ENCODE measurements at places on chromosomes 16 and 17.

DNA sequence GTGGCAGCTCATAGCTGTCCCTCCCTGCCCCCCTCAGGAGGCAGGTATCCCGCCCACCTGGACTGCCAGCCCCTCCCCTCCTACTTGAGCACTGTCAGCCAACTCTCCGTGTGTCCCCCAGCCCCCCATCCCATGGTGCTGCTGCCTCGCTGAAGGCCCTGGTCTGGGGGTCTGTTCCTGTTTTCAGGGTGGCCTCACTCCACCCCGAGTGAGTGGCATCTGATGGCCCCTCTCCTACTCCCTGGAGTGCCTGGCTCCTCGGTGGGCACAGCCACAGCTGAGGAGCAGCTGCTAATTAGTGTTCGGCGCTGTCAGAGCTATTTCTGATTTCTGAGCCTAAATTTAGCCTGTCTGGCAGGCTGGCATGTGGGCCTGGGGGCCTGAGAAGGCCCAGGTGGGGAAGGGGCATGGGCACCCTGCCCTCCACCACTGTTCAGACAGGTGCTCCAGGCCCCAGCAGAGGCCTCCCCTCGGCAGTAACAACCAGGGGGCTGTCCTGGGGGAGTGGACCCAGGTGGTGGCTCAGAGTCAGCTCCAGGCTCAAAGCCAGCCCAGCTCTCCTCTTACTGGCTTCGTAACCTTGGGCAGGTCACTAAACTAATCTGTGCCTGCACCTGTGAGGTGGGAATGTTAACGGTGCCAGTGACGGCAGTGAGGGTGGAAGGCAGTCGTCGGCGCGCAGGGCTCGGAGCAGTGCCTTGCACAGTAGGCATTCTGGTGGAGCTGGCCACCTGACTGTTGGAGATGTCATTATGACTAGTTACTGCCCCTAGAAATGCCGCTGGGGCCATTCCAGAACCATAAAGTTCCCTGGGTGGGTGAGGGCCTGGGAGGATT, 6.5 kb downstream of the FMNL1 start:
- no peak for DNase-seq

DNA sequence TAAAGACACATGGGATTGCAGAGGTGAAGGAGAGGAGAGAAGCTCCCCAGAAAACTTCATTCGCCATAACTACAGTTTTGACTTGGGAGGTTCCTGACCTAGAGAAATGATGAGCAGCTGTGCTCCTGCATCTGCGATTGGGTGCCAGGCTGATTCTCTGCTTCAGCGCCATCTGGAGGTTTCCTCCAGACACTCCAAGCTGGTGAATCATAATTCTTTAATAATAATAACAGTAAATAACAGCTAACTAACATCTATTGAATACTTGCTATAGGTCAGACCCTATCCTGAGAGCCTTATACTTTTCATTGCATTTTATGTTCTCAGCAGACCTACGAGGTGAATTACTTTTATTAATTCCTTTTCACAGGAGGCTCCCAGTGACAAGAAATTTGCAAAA, 575.8 kb downstream of the TOX3 start:
- no peak for DNase-seq

GRCh38 chr16:23557779-23558702, 514 bp downstream of the UBFD1 start:
- no peak for DNase-seq

GRCh38 chr17:33667052-33667509, 374.0 kb upstream of the ASIC2 start:
- no peak for DNase-seq

- DNase-seq = no peak
These were observed 218.2 kb downstream of the TMEM114 start for GRCh38 chr16:8372141-8372540.

- DNase-seq = no peak
These were observed 32.0 kb downstream of the SBK1 start for GRCh38 chr16:28324235-28324886.

GRCh38 chr17:17691468-17692263, 10.4 kb downstream of the RAI1 start:
- no peak for DNase-seq

- no peak for DNase-seq
These were observed 418 bp downstream of the SOCS3 start for GRCh38 chr17:78359321-78359996.

- DNase-seq = no peak
These were observed 272.8 kb upstream of the KCNJ16 start for GRCh38 chr17:69802045-69802740.

DNA sequence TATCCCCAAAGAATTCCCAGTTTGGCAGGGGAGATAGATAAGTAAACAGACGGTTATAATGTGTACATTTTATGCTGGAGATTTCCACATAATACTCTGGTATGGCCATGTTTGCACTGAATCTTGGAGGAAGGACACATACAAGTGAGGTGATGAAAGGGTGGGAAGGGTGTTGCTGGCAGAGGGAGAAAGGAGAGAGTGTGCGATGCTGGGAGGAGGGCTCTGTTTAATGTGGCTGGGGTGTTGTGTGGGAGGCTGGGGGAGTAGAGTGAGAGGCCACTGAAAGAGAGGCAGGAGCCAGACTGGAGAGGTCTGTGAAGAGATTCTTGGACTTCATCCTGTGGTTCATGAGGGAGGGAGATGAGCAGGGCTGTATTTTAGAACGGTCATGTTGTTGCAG, 87.6 kb downstream of the SPACA3 start:
- DNase-seq = no peak

- DNase-seq = no peak
These were observed 424 bp downstream of the C17orf100 start for GRCh38 chr17:6651919-6652452.

DNA sequence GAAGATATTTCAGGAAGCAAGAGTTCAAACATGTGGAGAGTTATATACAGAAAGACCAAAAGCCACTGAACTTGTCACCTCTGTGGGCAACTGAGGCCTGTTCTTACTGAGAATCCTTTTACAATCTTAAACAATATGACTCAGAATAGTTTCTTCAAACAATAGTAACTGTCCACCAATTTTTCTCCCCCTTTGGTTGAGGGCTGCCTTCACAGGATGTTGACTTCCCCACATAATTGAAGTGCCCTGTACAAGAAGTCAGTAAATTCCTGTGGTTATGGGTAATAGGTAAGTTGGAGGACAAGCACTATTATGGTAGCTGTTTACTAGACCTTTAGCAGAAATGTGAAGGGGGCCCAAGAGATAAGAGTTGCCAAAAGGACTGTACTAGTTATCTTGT, 215.8 kb downstream of the CDH8 start:
- no peak for DNase-seq

DNA sequence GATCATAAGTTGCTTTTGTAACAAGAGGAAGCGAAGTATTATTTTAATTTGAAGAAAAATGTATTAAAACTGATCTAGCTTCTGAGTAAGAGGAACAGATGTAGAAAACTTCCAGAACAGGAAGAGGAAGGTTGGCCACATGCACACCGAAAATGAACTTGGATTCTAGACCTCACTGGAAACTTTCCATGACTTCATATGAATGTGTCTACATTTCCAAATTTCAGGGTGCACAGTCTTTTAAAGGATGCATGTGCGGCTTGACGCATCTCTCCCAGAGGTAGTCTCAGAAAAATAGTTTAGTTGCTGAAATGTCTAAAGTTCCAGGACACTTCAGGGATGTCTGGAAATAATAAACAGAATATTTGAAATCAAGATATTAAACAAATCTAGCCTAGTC, 275.1 kb upstream of the MYOCD start:
- no peak for DNase-seq

- DNase-seq = no peak
These were observed 492.2 kb downstream of the WWOX start for GRCh38 chr16:78591682-78592103.

DNA sequence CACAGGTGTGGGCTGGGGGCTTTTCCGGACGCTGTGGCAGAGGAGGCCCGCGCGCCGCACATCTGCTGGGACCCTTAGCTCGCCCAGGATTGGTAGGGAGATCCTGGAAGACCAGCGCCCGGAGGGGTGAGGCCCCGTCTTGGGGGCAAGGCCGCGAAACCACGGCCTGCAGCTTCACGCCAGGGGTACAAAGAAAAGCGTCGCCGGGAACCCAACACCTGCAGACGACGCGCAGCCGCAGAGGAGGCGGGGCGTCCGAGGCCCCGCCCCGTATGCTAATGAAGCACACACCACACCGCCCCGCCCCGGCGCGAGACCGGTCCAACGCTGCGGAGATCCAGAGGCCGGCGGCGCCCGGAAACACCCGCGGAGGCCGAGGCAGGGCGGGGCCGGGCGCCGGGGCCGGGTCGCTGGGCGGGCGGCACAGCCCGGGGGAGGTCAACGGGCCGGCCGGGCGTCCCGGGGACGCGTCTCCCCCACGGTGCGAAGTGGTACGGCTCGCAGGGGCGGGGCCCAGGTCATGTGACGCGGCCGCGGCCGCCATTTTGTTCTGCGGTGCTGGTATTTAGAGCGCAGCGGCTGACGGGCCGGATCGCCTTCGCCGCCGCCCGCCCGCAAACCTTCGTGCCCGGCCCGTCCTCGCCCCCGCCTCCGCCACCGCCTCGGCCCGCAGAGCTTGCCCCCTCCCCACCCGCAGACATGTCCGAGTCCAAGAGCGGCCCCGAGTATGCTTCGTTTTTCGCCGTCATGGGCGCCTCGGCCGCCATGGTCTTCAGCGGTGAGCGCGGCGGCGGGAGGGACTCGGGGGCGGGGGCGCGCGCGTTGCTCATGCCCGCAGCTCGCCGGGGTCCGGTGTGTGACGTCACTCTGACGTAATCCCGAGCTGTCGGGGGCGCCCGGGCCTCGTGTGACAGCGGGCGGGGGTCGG, at the start of gene ATP6V0C:
TSS of gene ATP6V0C (plus strand) at position 548 of the 928 bp plus-strand sequence. CDS start at position 700, 152 bp downstream.
- DNase-seq = peak; percentile 59

- DNase-seq = no peak
These were observed 7.6 kb downstream of the HAGH start for GRCh38 chr16:1818873-1819525.

DNA sequence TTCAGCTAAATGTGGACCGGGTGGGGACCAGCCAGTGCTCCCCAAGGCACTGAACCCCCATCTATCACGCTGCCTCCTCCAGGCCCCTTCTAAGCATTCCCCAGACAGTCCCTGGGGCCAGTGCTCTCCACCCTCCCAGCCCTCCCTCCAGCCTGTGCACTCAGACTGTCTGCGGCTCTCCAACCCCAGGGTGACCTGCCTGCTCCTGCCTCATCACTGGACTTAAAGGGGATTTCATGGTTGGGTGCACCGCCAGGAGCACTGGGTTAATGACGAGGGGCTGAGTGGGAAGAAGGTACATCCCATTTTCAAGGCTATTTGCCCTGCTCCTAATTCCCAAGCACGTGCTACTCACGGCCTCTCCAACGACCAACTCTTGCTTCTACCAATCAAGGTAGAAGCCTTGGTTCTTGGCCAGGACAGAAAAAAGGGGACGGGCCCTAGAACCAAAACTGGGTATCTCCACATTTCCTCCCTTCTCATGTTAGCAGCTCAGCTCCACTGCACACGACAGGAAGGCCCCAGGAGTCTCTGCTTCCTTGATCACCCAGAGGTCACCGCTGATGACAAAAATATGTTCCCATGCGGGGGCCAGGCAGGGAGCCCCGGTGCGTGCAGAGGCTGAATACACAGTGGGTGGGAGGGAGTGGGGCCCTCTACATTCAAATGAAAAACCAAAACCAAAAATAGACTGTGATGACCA, 3.5 kb upstream of the ABR start:
- DNase-seq = no peak

- no peak for DNase-seq
These were observed 4.3 kb downstream of the SCNN1B start for GRCh38 chr16:23306199-23307100.

- no peak for DNase-seq
These were observed 15.9 kb upstream of the CLEC18C start for GRCh38 chr16:70157477-70158260.

DNA sequence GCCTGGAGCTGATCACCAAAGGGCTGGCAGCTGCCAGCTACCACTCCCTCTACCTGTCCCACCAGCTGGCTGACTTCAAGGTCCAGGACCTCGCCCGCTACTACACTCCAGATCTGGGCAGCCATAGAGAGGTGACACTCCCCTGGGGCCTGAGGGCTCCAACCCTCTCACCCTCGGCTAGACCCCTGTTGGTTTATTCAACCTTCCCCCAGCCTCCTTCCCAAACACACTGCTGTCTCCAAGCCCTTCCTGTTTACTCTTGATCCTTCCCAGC, 18.0 kb downstream of the ALOX12B start:
- DNase-seq = no peak

- DNase-seq = no peak
These were observed 1.9 kb downstream of the CEMP1 start for GRCh38 chr16:2529061-2529931.

DNA sequence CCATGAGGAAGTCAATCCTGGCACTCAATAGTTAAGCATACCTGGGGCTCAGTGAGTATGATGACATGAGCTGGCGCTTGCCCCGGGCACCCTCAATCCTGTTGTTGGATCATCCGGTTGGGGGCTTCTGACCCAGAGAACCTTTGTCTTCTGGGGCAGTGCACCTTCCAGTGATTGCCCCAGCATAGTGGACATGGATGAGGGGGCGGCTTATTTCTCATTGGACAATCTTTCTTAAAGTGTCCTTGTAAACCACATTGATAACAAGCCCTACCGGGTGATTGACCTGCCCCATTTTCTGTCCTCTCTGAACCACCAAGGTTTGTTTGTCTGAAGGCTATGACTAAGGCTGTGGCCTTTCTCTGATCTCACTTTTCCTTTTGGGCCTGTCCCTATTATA, 18.2 kb downstream of the IGSF6 start:
- DNase-seq = no peak

DNA sequence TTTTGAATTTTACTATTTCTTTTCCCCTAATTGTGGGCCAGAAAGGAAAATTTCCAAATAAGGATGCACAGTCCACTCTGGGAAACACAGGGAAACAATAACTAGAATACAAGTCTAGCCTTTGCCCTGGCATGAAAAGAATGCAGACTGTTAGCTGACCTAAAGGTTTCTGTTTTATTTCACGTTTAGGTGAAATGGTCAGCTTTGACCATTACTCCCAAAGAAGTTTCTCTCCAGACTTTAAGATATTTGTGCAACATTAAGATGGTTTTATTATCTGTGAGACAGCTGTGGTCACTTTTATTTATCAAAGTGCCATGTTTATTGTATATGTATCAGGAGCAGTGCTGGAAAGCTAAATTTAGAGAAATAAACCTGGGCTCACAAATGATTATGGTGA, 163.9 kb downstream of the SPECC1 start:
- no peak for DNase-seq

- DNase-seq = no peak
These were observed 42.8 kb downstream of the USP22 start for GRCh38 chr17:20999841-21000532.
